ENCODE measurements at places on chromosomes 3 and 15.

DNA sequence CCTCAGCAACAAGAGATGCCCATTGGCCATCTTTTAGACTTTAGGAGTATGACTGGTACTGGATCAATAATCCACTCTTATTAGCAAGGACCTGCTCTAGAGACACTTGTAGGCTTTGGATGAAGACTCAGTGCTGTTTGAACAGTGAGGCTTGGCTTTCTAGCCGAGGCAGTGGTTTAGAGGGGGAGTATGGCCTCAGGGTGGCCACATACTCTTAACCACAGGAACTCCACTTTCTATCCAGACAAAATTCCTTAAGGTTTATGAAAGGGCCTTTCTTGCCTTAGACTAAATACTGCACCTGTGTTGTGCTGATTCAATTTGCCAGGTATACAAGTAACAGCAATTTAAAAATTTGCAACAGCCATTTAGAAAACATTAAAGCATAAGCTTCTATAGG, 1046.3 kb downstream of the DIPK2A start:
- DNase-seq: no peak

- no peak for DNase-seq
These were observed 455.6 kb downstream of the TBL1XR1 start for GRCh38 chr3:176741664-176742047.

- no peak for DNase-seq
These were observed 110.4 kb upstream of the CTNNB1 start for GRCh38 chr3:41088882-41089281.

GRCh38 chr3:134060561-134061385, 31.0 kb upstream of the SLCO2A1 start:
- DNase-seq: no peak

GRCh38 chr15:82093774-82094211, 48.0 kb upstream of the MEX3B start:
- no peak for DNase-seq
